ENCODE measurements at places on chromosomes 1 and 21. TPM values are rescaled to one million over a fixed set of nuclear protein-coding genes. Genes with fewer than 3 reads are reported as not detected.

TNNT2 gene
- total RNA-seq = not detected

CYP4X1 gene
- 0.03 TPM for total RNA-seq

ZYG11A gene
- 0.47 TPM for total RNA-seq

FAM151A gene
- total RNA-seq = not detected
